ENCODE measurements at places on chromosomes 2 and 18.

- DNase-seq: no peak
Measured at GRCh38 chr2:75494137-75494769, 66.5 kb downstream of the EVA1A start.

DNA sequence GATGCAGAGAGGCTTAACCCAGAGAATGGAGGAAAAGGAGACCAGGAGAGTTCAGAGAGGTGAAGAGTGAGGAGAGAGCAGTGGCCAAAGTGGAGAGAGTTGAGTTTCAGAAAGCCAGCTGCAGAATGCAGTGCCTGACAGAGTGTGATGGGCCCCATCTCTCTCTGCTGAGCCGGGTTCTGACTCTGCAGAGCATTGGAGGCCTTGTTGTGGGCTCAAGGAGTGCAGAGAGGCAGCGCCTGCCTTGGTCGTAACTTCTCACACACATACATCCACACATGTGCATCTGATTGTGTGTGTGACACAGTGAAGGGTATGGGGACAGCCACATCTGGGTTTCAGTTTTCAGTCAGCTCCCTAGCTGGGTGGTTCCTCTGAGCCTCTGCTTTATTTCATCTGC lies 58.8 kb downstream of the AGAP1 start:
- no peak for DNase-seq

GRCh38 chr2:224731665-224732064 lies 15.5 kb upstream of the CCDC195 start:
- DNase-seq: no peak

DNA sequence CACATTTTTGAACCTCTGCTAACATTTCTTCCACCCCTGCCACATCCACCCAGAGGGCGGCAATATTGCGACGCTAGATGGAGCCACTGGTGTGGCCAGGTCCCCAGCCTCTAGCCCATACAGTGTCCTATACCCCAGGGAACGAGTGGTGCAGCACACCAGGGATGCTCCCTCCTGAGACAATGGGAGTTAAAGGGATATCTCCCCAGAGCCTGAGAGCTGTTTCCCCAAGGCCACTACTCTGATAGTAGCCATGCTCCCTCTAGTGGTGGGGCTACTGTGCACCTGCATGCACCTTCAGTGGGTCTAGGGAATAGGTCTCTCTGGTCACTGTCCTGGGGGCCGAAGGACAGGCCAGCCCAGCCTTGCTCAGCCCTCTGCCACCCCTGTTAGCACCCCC lies 336.4 kb upstream of the FSHR start:
- no peak for DNase-seq

- no peak for DNase-seq
Measured at GRCh38 chr2:232979871-232980461, 33.1 kb downstream of the NGEF start.
